ENCODE measurements at places on chromosomes 12 and 14. TPM values are rescaled to one million over a fixed set of nuclear protein-coding genes. Genes with fewer than 3 reads are reported as not detected.
A peak's percentile ranks its signal among the peaks of the same experiment; 100 is the strongest.

- DNase-seq: peak; percentile 75
Observed at GRCh38 chr12:130747867-130748740, 32.0 kb upstream of the RIMBP2 start.

- peak; percentile 41 for DNase-seq
Observed at GRCh38 chr12:62258941-62259630, 1.1 kb upstream of the USP15 start.

- peak; percentile 16 for DNase-seq
Observed at GRCh38 chr14:62162998-62163589, 400.9 kb downstream of the SNAPC1 start.

GRCh38 chr12:20445687-20446086, 77.3 kb downstream of the PDE3A start:
- no peak for DNase-seq

Gene RPS6KL1
- 16.2 TPM for total RNA-seq

Gene CCDC59
- total RNA-seq: 30.4 TPM
